Peyer's patch (tissue), 4 donors: ENCODE measurements at places on chromosomes 6 and 20. TPM values are rescaled to one million over a fixed set of nuclear protein-coding genes. Genes with fewer than 3 reads are reported as not detected.
A peak's percentile ranks its signal among the peaks of the same experiment; 100 is the strongest.

GRCh38 chr6:111808493-111808892 is 64.8 kb downstream of the FYN start:
- no peaks in the 10 kb centered on the region for H3K27me3 ChIP-seq
- peaks cover 19% of the 10 kb centered on the region for H3K4me1 ChIP-seq
- no peak overlapping the region for H3K27ac ChIP-seq
- no peak for DNase-seq

- no peaks in the 10 kb centered on the region for H3K27me3 ChIP-seq
- no peak overlapping the region for H3K27ac ChIP-seq
- H3K4me1 ChIP-seq: no peaks in the 10 kb centered on the region
- H3K4me3 ChIP-seq: no peak overlapping the region
Observed at GRCh38 chr6:75993236-75994162, 79.0 kb downstream of the IMPG1 start.

DNA sequence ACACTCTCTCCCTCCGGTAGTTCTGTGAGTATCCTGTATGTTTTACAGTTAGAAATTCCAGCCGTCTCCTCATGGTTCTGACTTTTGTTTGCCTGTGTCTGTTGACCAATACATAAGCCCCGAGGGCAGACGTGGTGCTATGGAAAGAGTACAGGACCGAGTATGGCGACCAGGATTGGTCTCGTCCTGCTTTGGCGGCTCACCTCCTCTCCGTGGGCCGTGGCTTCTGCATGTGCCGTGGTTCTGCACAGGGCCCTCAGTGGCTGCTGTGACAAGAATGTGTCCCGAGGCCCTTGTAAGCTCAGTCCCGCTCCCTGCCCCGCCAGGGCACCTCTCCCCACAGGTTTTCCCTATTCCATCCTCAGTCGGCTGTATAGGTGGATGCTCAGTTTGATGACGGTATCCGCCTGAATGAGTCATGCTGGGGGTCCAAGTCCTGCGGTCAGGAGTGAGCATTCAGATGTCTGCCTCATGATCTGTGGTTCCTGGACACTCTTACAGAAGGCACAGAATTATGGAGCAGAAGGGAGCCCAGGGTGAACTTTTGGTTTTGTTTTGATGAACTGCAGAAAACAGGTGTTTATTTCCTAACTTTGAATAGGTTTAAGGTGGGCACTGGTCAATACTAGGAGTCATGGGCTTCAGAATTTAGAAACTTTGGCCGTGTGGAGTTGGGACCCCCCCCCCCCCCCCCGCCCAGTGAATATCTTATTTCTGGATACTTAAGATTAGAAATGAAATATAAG is 1.2 kb downstream of the ARFGAP1 start:
- no peak for DNase-seq
- peaks cover 3% of the 10 kb centered on the region for H3K4me1 ChIP-seq
- H3K27ac ChIP-seq: no peak overlapping the region
- no peaks in the 10 kb centered on the region for H3K36me3 ChIP-seq

GRCh38 chr20:63258781-63259180 is 4.5 kb upstream of the NKAIN4 start:
- H3K4me3 ChIP-seq: no peak overlapping the region
- H3K36me3 ChIP-seq: no peaks in the 10 kb centered on the region
- peaks cover 15% of the 10 kb centered on the region for H3K27me3 ChIP-seq
- H3K4me1 ChIP-seq: no peaks in the 10 kb centered on the region
- no peak overlapping the region for H3K27ac ChIP-seq

GRCh38 chr6:33547499-33547898 is 32.6 kb downstream of the BAK1 start:
- no peaks in the 10 kb centered on the region for H3K27me3 ChIP-seq
- no peak for DNase-seq
- no peaks in the 10 kb centered on the region for H3K4me1 ChIP-seq

DNA sequence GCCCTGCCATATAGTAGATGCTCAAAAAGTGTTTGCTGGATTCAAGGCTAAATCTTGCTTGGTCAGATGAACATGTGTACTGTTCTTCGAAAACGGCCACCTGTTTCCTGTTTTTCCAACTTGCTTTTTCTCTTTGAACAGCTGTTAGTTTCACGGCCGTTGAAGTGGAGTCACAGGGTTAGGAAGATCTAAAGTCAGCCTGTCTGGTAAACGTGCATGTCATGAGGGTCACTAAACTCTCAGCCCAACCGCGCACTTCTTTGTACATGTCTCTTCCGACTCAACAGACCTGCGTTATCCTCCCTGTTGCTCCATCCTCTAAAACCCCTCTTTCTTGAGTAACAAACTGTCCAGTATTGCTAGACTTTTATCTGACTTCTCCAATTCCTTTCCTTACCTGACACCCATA is 93.2 kb upstream of the MAN1A1 start:
- no peaks in the 10 kb centered on the region for H3K36me3 ChIP-seq
- H3K4me1 ChIP-seq: no peaks in the 10 kb centered on the region
- H3K27ac ChIP-seq: no peak overlapping the region
- H3K27me3 ChIP-seq: no peaks in the 10 kb centered on the region
- H3K4me3 ChIP-seq: no peak overlapping the region

DNA sequence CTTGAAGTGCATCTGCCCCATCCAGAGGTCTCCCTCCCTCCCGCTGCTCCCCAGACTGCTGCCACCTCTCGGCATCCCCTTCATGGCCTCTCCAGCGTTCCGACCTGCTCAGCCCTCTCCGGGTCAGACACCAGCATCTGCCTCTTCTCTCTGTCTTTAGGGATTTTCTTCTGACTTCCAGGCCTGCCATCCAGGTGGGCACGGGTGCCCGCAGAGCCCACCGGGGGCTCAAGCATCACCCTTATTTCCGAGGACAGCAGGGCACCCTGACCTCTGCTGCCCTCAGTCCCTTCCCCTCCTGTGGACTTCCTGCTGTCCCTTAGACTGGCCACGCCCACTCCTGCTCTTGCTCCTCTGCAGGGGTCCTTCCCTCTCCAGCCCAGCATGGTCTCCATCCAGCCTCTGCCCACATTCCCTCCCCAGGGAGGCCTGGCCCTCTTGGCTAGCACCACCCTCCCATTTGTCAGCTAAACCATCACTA is 3.3 kb downstream of the NPEPL1 start:
- H3K4me1 ChIP-seq: peaks cover 6% of the 10 kb centered on the region
- H3K36me3 ChIP-seq: peaks cover 44% of the 10 kb centered on the region
- DNase-seq: no peak
- no peak overlapping the region for H3K4me3 ChIP-seq

DNA sequence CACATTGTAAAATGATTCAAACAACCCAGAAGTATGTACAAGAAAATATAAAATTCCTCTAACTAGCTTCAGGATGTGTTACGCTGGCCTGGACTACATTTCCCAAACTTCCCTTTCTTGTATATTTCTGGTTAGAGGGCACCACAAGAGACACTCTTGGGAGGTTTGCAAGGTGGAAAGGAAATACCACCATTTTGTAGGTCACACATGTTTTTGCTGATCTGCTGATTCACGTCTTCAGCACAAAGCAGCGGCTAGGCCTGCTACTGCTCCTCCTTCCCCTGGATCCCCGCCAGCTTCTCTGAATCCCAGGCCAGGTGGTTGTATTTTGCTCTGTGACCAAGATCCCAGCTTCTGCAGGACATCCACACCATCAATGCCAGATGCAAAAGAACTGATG is 104.2 kb downstream of the AGPAT4 start:
- H3K4me3 ChIP-seq: no peak overlapping the region
- H3K27ac ChIP-seq: no peak overlapping the region
- H3K4me1 ChIP-seq: no peaks in the 10 kb centered on the region
- no peaks in the 10 kb centered on the region for H3K36me3 ChIP-seq
- no peak for DNase-seq

- no peaks in the 10 kb centered on the region for H3K27me3 ChIP-seq
- no peak for DNase-seq
- no peaks in the 10 kb centered on the region for H3K4me1 ChIP-seq
- no peaks in the 10 kb centered on the region for H3K36me3 ChIP-seq
Observed at GRCh38 chr6:2047855-2048254, 197.6 kb downstream of the GMDS start.

DNA sequence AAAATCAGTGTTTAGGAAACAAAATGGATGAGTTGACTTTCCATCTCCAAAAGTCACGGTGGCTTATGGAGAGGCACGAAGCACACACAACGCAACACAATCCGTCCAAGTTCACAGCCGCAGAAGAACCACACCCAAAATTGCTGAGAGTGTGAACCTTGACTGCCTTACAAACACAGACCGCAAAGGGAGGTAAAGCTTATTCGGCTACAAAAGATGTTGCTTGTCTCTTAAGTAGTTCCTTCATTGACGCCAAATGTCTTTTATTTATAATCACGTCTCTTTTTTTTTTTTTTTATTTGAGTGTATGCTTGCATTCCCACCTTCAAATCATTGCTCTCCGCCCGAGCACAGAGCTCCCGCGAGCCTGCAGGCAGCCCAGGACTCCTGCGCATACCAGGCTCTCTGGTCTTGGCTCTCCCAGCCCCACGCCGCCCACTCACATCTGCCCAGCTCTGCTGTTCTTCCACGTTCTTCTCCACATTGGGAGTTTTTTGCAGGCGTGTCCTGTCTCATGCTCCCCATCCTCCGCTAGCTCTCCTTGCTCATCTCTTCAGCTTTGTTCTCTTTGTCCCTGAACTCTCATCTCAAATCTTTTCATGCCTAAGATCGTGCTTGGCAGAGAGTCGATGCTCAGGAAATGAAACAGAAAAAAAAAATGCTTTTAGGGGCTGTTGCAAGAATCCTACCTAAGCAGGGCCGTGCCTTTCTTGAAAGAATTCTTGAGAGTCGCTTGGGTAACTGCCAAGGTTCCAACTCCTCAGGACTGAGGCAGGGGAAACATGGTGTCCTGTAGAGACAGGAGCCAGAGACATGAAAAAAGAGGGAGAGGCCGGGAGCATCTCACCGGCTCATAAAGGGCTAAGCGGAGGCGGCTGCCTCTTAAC is 25.8 kb downstream of the LY86 start:
- H3K4me3 ChIP-seq: no peak overlapping the region
- H3K36me3 ChIP-seq: no peaks in the 10 kb centered on the region
- H3K4me1 ChIP-seq: peaks cover 3% of the 10 kb centered on the region
- H3K27ac ChIP-seq: peak overlapping the region; percentile 53

The ANKRD66 gene
- not detected for total RNA-seq

The CYP21A2 gene
- not detected for total RNA-seq

The LTB gene
- total RNA-seq: not detected

The HDGFL1 gene
- not detected for total RNA-seq

The SMLR1 gene
- 24.8 TPM for total RNA-seq
